ENCODE measurements at places on chromosomes 3 and 15.

DNA sequence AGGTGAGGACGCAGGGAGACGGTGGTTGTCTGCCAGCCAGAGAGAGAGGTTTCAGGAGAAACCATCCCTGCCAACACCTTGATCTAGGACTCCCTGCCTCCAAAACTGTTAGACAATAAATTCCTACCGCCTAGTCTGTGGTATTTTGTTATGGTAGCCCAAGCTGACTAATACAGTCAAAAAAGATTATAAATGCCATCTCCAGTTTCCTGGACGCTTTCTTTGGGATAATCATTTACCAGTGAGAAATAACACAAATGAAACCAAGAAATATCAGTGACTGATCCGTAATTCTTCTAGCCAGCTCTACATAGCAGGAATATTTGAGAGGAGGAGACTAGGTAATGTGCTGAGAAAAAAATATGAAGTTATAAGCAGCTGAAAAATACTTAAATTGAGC is 707.8 kb upstream of the LMCD1 start:
- DNase-seq, result no peak

DNA sequence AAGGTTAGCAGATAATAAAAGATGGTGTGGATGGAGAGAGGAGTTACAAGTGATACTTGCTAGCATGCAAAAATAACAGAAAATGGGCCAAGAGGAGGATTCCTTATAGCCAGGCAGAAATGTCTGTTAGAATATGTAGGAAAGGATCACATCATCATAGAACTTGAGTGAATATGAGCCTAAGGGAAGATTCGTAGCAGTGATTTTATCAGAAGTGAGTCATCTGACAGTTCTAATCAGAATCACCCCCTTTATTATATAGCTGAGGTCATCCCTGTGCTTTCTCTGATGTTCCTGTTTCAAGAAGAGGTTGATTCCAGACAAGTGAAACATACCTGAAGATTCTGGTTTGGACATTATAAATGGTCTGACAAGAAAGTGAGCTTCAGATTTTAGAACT is 22.9 kb downstream of the EXOG start:
- no peak for DNase-seq

GRCh38 chr15:52683580-52683979 is 4.4 kb upstream of the ATOSA start:
- DNase-seq, result no peak

- no peak for DNase-seq
These were observed 201.9 kb upstream of the MCTP2 start for GRCh38 chr15:94029495-94029894.
